Activated gamma-delta T cell treated with anti-CD3 and anti-CD28 coated beads, Interleukin-2, amount 50 U/mL, for 16 hours (primary cell): ENCODE measurements at places on chromosomes 6 and 20.

DNA sequence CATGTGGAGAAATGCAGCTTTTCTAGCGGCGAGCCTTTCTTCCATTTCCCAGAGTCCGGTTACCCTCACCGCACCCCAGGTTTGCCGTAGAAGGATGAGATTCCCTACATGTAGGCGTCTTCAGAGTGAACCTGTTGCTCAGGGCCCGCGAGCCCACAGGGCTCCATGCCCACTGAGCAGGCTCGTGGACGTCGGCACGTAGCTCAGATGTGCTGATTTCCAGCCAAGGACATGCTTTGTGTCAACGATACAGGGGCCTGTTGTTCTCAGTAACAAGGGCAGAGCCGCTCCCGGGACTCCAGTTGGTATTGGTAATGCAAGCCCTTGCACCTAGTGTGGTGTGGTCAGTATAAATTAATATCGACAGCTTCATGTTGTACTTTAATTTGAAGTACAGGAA, 159.6 kb downstream of the MTHFD1L start:
- no peak for DNase-seq

DNA sequence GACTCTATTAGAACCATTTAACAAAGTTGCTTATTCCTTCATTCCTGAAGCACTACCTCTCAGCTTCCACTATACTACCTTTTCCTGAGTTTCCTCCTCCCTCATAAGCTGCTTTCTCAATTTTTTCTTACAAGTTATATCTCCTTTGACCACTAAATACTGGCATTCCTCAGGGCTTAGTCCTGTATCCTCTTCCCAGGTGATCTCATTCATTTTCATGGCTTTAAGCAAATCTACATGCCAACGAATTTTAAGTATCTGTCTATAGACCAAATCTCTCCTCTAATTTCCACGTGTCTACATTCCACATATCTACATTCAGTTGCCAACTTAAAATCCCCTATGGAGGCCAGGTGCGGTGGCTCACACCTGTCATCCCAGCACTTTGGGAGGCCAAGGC, 134.7 kb downstream of the BTBD9 start:
- no peak for DNase-seq

DNA sequence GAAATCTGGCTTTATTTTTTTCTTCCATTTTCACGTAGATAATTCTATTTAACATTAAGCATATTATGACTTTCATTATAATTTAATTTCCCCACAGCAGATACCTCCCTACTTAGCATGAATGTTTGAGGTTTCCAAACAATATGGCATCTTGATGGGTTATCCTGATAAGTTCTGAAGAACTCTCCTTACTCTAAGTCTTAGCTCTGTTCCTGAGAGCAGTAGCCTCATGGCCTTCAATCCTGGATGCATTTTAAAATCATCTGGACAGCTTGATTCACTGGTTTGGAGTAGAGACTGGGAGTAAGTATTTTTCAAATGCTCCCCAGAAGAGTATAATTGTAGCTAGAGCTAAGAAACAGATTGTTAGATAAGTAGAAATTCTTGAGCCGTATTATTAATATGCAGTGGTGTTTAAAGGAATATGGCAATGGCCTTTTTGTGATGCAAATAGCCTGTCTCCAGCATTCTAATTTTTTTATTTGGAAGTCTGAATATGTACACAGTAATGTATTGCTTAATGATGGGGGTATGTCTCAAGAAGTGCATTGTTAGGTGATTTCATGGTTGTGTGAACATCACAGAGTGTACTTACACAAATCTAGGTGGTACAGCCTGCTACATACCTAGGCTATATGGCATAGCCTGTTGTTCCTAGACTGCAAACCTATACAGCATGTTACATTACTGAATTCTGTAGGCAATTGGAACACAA, 110.5 kb upstream of the EEF1E1 start:
- DNase-seq, result no peak

DNA sequence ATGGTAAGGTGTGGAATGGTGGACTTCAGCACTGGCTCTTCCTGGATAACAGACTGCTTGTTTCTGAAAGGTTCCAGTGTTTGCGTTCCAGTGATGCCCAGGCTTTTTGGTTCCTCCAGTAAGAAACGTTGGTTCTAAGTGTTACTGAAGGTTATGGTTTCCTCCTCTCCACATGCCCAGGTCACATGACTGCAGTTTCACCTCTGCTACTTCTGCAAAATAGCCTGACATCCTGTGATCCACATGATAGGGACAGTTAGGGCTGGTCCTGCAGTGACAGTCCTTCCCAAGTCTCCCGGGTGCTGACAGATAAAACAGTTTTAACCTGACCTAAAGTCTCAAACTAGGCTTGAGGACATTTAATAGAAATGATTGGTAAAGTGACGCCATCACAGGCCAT, 132.2 kb upstream of the CST7 start:
- no peak for DNase-seq

DNA sequence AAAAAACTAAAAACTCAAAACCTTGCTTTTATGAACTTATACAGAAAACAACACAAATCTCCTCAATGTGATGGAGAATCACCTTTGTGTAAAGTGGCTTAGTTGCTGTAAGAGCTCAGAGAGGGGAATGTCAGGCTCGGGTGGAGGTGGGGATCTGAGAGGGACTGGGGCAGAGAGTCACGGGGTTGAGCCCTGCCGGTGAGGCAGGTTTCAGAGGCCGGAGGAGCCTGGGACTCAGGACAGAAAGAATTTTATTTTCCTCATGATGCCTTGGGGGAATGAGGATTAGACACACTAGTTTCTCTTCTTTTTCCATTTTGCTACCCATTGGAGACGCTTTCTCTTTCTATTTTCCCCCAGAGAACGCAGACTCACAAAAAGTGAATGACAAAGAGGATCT, 252.3 kb upstream of the FOXQ1 start:
- DNase-seq, result no peak

DNA sequence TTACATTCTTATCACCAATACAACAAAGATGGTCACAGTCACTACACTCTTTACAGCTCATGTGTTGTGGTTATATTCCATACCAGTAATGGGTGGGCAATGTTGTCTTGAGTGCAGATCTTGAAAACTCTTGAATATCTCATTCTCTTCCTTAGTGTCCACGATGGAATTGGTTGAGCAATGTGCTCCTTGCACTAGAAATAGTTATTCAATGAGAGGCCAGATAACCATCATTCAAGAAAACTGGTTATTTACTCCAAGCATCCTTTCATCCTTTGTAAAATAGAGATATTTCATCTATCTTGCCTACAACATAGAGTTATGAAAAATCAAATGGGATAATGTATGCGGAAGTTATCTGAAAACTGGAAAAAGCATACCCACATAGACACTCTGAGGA, 215.9 kb downstream of the ARHGAP18 start:
- DNase-seq, result no peak

GRCh38 chr6:722077-722524, 29.2 kb upstream of the EXOC2 start:
- peak; percentile 63 for DNase-seq

GRCh38 chr6:111427341-111428116, 55.5 kb downstream of the REV3L start:
- DNase-seq, result no peak

- no peak for DNase-seq
These were observed 88.1 kb downstream of the TNFRSF21 start for GRCh38 chr6:47221565-47221964.

- no peak for DNase-seq
These were observed 869.0 kb upstream of the ADGRB3 start for GRCh38 chr6:67766057-67766456.

GRCh38 chr6:11712760-11713159, 65.8 kb downstream of the ADTRP start:
- DNase-seq, result no peak

GRCh38 chr20:31864521-31865400, 5.6 kb downstream of the DUSP15 start:
- no peak for DNase-seq

GRCh38 chr20:14865731-14866130, 528.3 kb upstream of the FLRT3 start:
- no peak for DNase-seq

DNA sequence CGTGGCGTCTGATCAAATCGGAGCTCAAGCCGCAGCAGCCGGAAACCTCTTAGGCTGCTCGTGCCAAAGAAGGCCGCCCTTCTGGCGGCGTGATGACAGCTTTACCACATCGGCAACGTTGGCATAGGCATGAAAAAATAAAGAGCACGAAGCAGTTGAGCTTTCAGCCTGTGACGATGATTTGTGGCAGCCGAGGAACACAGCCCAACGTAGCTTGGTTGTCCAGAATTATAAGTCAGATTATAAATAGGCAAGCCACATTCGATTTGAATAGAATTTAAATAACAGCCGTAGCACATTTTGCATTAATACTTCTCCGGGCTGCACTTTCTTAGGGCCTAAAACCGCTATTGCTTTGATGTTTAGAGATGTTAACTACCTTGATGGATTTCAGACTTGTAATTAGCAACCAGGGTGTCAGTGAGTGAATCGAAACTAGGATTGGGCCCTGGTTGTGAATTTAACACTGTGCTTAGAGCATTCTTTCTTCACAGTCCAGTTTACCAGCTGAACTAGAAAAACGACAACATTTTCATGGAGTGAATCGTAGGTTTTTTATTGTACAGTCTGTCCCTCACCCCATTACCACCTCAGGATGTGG, 864 bp upstream of the BCLAF1 start:
- DNase-seq, result peak; percentile 70

DNA sequence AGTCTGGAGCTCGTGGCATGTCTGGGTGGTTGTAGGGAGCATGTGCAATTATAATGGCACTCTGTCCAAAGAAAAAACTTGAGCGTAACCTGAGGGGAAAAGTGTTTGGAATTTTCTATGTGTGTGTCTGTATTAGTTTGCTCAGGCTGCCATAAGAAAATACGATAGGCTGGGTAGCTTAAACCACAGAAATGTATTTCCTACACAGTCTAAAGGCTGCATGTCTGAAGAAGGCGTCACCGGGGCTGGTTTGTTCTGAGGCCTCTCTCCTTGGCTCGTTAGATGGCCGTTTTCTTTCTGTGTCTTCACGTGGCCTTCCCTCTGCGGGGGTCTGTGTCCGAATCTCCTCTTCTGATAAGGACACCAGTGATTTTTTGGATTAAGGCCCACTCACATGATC, 59.0 kb downstream of the IGF2R start:
- no peak for DNase-seq

- DNase-seq, result no peak
These were observed 1.9 kb downstream of the BAK1 start for GRCh38 chr6:33578164-33578563.

GRCh38 chr6:41683523-41684310, 45.4 kb downstream of the MDFI start:
- peak; percentile 69 for DNase-seq

DNA sequence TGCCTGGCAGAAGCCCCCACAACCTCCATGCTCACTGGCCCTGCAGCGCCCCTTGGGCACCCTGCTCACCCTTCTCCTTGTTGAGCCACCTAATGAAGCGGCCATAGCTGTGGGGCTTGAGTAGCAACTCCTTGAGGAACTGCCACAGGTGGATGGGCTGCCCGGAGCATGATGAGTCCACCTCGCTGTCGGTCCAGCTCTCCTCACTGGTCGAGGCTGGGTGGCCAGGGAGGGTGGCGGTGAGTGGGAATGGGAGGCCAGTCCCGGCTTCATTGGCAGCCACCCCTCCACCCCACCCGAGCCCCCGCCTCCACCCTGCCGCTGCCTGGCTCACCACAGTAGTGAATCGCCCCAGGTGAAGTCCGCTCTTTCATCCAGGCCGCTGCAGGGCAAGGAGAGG, 16.9 kb downstream of the SPDEF start:
- no peak for DNase-seq

DNA sequence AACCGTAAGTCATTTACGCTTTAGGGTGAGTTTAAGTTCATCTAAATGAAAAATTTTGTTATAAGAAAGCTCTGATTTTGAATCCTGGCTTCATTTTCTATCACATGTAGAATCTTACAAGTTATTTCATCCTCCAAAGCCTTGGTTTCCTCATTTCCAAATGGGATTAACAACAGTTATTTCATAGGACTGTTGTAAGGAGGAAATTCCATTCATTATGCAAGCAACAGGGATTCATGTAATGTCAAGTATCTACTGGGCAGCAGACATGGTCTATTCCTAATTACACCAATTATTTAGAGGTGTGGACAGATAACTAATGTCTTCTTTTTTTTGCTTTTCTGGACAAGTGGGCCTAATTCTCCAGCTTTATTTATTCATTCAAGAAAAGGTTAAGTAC, 154.0 kb downstream of the PDSS2 start:
- no peak for DNase-seq

GRCh38 chr20:24411003-24411833, 58.2 kb upstream of the SYNDIG1 start:
- no peak for DNase-seq

- no peak for DNase-seq
These were observed 153.9 kb downstream of the UTRN start for GRCh38 chr6:144439016-144439415.

DNA sequence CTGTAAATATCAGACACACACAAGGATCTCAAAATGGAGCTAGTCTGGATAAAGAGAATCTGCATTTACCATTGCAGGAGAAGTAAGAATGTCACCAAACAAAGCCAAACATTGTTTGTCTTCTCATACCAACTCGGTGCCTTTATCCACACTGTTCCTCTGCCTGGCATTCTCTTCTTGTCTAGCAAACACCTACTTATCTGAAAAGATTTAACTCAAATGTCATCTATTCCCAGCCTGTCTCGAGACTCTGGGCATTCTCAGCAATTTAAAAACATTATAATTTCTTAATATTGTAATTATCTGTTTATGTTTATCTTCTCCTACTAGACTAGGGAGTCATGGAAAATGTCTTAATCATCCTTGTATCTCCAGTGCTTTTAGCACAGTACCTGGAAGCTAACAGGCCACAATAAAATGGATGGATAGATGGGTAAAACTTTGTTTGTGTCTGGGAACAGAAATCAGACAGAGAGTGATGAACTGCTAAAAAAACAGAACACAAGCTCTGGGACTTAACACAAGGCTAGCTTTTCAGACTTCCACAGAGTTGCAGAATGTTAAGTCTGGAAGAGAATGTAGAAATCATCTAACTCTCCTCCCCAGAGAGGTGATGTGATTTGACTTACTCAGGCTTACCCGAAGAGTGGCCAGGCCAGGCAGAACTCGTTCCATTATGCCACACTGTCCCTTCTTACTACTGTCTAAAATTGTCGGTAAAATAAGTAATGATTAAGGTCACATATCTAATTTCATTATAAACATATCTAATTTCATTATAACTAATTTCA, 42.3 kb upstream of the FAM83C start:
- DNase-seq, result no peak

GRCh38 chr20:39132093-39132492, 169.9 kb downstream of the DHX35 start:
- no peak for DNase-seq

GRCh38 chr6:153976921-153977693, 61.9 kb upstream of the OPRM1 start:
- DNase-seq, result no peak

DNA sequence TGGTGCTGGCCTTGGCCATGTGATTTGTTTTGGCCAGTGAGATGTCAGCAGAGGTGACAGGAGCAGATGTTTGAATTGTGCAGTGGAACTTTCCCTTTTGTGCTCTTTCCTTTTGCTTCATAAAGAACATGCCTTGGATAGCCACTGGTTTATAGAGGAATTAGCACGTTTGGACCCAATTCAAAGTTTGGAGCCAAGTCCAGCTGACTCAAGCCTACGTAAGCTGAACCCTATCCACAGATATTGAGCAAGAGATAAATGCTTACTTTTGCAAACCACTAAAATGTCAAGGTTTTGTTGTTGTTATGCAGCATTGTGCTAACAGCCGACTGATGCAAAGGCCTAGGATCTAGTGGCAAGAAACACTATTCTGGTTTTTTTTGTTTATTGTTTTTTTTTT, 230.9 kb upstream of the CITED2 start:
- DNase-seq, result no peak

GRCh38 chr6:162014069-162014811, 713.3 kb downstream of the PRKN start:
- no peak for DNase-seq
